ENCODE measurements at places on chromosomes 13 and 19. TPM values are rescaled to one million over a fixed set of nuclear protein-coding genes. Genes with fewer than 3 reads are reported as not detected.

DNA sequence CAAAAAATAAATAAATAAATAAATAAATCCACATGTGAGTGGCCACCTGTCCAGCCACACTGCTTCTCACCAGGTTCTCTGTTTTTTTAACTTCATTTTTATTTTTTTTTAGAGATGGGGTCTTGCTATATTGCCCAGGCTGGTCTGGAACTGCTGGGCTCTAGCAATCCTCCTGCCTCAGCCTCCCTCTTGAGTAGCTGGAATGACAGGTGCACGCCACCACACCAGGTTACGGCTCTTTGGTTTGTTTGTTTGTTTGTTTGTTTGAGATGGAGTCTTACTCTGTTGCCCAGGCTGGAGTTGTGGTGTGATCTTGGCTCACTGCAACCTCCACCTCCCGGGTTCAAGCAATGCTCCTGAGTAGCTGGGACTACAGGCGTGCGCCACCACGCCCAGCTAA is 94.5 kb upstream of the CACNA1A start:
- DNase-seq: no peak

DNA sequence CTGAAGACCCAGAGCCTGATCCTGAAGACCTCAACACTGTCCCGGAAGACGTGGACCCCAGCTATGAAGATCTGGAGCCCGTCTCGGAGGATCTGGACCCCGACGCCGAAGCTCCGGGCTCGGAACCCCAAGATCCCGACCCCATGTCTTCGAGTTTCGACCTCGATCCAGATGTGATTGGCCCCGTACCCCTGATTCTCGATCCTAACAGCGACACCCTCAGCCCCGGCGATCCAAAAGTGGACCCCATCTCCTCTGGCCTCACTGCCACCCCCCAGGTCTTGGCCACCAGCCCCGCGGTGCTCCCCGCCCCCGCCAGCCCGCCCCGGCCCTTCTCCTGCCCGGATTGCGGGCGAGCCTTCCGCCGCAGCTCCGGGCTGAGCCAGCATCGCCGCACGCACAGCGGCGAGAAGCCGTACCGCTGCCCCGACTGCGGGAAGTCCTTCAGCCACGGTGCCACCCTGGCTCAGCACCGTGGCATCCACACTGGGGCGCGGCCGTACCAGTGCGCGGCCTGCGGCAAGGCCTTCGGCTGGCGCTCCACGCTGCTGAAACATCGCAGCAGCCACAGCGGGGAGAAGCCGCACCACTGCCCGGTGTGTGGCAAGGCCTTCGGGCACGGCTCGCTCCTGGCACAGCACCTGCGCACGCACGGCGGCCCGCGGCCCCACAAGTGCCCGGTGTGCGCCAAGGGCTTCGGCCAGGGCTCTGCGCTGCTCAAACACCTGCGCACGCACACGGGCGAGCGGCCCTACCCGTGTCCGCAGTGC is 2.9 kb upstream of the MCOLN1 start:
- no peak for DNase-seq

DNA sequence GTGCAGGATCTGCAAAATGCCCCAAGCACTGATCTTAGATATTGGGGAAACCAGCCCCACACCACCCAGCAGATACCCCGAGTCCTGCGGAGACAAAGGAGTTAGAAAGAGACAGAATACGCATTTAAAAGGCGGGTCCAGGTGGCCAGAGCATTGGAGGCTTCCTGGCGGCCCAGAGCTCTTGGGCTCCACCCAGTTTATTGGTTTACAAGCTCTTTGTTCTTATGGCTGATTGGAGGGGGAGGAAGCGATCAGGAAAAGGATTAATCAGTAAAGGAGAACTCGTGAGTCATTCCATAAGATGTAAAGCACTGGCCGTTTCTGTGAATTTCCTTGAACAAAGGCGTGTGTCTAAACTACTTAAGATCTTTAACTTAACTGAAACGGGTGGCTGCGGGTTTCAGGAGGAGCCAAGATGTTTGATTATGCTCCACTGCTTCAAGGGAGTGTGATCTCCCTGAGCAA is 926 bp downstream of the ZNF587 start:
- DNase-seq: peak; percentile 36

Gene ZNF729
- not detected for total RNA-seq

Gene SLC27A5
- 2.7 TPM for total RNA-seq

Gene AXL
- total RNA-seq: 254 TPM
